ENCODE measurements at places on chromosomes 6 and 20. TPM values are rescaled to one million over a fixed set of nuclear protein-coding genes. Genes with fewer than 3 reads are reported as not detected.

Gene TRAPPC3L
- not detected for total RNA-seq

Gene EPPIN
- not detected for total RNA-seq

Gene PKIB
- 172 TPM for total RNA-seq

Gene MOG
- total RNA-seq = not detected

Gene DOK5
- total RNA-seq = 7.0 TPM

Gene FAM209B
- total RNA-seq = not detected

Gene ZSCAN23
- 5.6 TPM for total RNA-seq

Gene OVOL2
- total RNA-seq = 1.4 TPM

Gene CDK19
- 18.6 TPM for total RNA-seq

Gene NKAIN2
- total RNA-seq = 1.3 TPM

Gene DPPA5
- total RNA-seq = not detected

Gene CDSN
- not detected for total RNA-seq

Gene ECT2L
- total RNA-seq = 0.16 TPM

Gene ENPP1
- 86.9 TPM for total RNA-seq

Gene SAPCD1
- total RNA-seq = 1.4 TPM

Gene MAS1
- not detected for total RNA-seq

Gene CABLES2
- 12.0 TPM for total RNA-seq

Gene HLA-DQB1
- total RNA-seq = 12.2 TPM

Gene PTPN1
- total RNA-seq = 32.1 TPM

Gene IL20RA
- total RNA-seq = 0.63 TPM

Gene GJA10
- not detected for total RNA-seq

Gene MYLK2
- not detected for total RNA-seq

Gene MCCD1
- total RNA-seq = 0.47 TPM

Gene CRISP2
- not detected for total RNA-seq

Gene GSTA3
- total RNA-seq = not detected

Gene CASS4
- total RNA-seq = 0.13 TPM

Gene MEP1A
- 94.2 TPM for total RNA-seq

Gene MUC21
- not detected for total RNA-seq

Gene CLVS2
- under 0.01 TPM for total RNA-seq

Gene SLC17A1
- total RNA-seq = 3.2 TPM

Gene CST7
- not detected for total RNA-seq

Gene RHAG
- not detected for total RNA-seq

Gene LAMA4
- total RNA-seq = 19.1 TPM

Gene C6orf132
- 11.6 TPM for total RNA-seq

Gene CLIC5
- 12.9 TPM for total RNA-seq

Gene OPN5
- not detected for total RNA-seq

Gene SEMG1
- not detected for total RNA-seq

Gene LRRC73
- total RNA-seq = not detected

Gene GLP1R
- 0.52 TPM for total RNA-seq

Gene MOXD1
- total RNA-seq = 16.8 TPM

Gene GJA1
- total RNA-seq = 266 TPM

Gene OOEP
- total RNA-seq = not detected

Gene TNNC2
- 0.63 TPM for total RNA-seq

Gene CALHM6
- 0.83 TPM for total RNA-seq

Gene ASIP
- not detected for total RNA-seq

Gene HLA-DRB1
- total RNA-seq = 60.6 TPM

Measured in hepatocyte (in vitro differentiated cells).